ENCODE measurements at places on chromosomes 2 and 18.

- DNase-seq: no peak
These were observed 305.5 kb downstream of the IKZF2 start for GRCh38 chr2:212845941-212846340.

GRCh38 chr2:197480165-197481036 lies 19.2 kb downstream of the HSPD1 start:
- DNase-seq: no peak

DNA sequence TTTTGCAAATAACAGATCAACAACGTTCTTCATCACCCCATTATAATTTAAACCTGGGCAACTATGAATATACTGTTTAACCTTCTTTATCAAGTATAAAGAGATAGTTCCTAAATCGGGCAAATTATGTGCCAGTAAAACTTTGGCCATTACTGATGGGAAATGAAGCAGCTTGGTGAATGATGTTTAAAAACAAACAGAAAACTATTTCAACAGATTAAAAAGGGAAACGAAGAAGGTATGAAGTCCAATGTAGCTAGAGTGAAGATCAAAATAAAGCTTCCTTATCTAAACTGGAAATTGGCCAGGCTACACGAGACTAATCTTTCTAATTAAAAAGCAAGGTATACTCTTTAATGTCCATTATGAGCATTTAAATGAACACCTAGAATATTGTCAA lies 6.7 kb upstream of the RBBP8 start:
- no peak for DNase-seq

DNA sequence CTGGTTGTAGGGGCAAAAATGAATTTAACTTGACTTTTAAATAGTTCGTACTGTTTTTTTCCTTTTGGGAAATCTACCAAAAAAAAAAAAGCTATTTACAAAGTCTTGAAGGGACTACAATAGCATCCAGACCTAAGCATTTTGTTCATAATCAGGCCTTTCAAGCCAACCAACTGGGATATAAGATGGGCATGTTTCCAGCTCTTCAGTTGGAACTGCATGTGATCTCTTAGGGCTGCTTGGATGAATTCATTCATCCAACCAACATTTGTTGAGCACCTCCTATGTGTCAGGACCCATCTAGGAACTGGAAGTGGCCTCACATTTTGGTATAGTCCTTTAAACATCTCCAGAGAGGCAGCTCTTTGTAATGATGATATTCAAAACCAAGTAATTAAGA lies 98.6 kb downstream of the AAK1 start:
- no peak for DNase-seq

- no peak for DNase-seq
These were observed 1.6 kb downstream of the TMEM178A start for GRCh38 chr2:39667104-39667885.

DNA sequence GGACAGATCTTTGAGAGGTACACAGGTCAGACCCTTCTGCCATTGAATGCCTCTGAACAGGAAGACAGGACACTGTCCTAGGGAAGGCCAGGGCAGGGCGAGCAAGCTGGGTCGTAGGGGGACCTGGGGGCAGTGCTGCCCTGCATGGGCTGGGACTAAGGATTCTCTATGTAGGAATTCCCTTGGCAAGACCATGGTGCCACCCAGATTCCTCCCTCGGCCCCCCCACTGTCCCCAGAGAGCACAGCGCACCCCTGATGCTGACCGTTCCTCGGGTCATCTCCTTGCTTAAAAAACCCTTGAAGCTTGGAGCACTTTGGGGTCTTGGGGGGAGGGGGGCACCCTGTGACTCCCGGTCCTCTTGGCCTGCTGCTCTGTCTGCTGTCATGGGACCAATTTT lies 195.1 kb downstream of the SEPTIN10 start:
- no peak for DNase-seq

DNA sequence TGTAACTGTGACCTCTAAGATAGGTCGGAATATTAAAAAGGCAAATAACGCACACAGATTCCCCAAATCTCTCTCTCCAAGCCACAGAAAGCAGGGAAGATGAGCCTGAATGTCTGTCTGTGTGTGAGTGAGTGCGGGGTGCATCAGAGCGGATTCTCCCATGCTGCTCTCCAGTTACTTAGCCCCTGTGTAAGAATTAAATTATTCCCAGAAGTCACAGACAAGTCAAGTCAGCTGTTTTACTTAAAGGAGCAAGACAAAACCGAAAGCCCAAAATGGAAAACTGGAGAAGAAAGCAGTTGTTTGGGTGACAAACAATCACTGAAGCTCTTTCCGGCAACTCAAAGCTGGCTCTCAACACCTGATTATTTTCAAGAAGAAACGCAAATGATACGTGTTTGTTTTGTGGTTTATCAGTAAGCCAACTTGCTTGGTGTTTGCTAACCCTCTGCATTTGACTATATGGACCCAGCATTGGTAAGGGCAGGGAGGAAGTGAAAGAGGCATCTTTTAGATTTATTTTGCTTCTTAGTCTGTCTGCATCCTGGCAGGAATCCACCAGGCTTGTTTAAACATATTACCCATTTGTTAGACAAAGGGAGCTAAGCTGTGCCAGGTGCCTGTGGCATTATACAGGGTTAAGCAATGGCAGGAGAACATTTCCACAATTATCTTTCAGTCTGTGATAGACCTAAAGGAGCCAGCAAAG lies 121.5 kb upstream of the CREB1 start:
- no peak for DNase-seq

DNA sequence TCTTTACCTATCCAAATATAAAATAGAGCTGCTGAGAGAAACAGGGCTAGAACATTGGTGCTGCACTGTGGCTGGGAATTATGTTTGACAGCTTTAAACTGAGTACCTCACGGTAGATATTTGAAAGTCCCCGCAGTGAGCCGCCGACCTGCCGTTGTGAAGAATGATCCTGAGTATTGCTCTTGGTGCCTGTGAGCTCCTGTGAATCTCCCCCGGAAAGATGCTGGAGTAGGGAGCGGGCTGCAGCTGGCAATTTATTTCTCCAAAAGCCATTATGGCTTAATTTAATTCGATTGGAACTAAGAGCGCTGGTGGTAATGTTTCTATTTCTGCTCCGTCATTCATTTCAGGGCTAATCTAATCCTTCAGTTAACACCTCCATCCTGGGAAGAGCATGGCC lies 129.4 kb upstream of the TPO start:
- DNase-seq: no peak

- DNase-seq: no peak
These were observed 15.9 kb upstream of the LHCGR start for GRCh38 chr2:48771241-48772014.

- no peak for DNase-seq
These were observed 140.1 kb downstream of the PTGR3 start for GRCh38 chr18:75068682-75069435.

DNA sequence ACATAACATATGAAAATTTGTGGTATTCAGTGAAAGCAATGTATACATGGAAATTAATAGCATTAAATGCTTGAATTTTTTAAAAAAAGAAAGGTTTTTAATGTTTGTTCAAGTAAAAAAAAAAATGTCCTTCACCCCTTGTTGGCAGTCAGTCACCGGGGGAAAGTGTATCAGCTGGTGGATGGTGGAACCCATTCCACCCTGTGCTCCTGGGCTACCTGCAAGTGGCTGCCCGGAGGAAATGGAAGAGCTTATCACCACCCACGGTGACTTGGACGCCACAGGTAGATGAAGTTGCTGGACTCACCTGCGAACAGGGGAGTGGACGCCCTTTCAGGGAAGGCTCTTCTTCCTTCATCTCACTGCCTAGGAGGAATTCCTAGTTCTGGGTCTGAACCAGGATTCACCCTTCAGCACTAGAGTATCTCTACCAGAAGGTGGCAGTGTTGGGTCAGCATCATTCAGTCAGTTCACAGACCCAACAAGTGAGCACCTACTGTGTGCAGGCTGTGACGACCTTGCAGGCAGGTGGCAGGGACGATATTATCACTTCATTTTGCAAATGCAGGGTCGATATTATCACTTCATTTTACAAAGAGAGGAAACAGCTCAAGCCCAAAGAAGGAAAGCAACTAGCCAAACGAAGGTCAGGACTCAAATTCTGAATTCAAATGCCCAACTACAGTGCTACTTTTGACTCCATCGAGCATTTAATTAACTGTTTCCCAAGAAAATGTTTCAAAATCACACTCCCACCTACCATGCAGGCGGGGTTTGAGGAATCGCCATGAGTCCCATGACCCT lies 35.8 kb downstream of the CIB4 start:
- peak; percentile 46 for DNase-seq

DNA sequence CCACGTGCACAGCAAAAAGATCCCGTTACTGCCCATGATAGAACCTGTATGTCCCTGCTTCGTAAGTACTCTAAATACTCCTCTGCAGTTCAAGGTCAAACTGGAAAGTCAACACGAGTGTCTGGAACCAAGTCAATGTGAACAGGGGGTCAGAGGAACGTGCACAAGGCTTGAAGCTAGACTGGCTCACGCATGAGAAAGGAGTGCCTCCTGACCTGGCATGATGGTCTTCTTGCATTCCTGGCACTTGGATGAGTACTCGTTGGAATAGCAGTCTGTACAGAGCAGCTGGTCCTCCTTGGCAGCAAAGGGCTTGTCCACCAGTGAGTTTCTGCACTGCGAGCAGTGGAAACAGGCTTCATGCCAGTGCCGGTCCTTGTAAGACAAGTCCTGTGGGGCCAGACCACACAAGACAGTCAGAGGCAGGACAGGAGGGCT lies 25.5 kb downstream of the FHL2 start:
- no peak for DNase-seq

GRCh38 chr2:133197156-133197555 lies 371.1 kb downstream of the NCKAP5 start:
- no peak for DNase-seq

DNA sequence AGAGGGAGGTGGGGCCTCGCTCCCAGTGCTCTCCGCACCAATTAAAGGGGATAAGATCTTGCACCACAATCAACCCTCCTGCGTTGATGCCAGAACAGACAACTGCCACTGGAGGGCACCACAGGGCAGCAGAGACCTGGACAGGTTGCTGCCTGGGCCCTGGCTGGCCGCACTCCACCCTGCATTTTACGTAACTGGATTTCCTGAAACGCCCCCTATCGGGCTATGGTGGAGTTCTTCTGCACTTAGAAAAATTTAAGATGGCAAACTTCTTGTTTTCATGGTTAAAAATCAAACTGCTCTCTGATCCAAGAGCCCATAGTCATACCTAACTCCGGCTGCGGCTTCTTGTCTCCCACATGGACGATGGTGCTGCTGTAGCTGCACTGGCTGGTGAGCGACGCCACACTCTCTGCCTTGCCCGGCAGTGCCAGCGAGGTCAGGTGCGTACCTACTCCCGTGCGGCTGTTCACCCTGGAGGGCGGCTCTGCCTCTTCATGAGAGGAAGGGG lies 16.8 kb upstream of the HES6 start:
- peak; percentile 78 for DNase-seq

DNA sequence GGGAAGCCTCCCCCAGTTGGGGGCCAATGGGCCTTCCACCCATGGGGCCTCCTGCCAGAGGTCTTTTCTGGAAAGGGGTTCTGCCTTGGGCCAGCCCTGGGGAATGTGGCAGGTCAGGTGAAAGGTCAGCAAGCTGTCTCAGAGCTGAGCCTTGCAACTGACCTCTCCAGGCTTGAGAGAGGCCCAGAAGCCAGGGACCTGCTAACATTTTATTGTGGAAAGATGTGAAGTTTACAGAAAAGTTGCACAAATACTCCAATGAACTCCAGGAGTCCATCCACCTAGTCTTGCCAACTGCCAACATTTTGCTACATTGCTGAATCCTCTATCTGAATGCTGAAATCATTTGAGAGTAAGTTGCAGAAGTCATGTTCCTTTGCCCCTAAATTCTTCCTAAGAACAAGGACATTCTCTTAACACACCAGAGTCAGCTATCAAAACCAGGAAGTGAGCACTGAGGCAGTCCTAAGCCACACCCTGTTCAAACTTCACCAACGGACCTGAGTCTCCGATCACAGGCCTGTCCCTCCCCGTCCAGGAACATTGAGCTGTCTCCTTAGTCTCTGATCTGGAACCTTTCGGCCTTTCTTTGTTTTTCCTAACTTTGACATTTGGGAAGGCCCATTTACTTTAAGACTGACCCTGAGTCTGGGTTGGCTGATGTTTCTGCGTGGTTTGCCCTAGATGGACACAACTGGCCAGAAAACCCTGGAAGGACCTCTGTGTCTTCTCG lies 4.0 kb downstream of the SNORC start:
- DNase-seq: no peak

- no peak for DNase-seq
These were observed 215.3 kb downstream of the RND3 start for GRCh38 chr2:150271952-150272802.

GRCh38 chr2:219526320-219527075 lies 12.2 kb downstream of the ASIC4 start:
- no peak for DNase-seq

DNA sequence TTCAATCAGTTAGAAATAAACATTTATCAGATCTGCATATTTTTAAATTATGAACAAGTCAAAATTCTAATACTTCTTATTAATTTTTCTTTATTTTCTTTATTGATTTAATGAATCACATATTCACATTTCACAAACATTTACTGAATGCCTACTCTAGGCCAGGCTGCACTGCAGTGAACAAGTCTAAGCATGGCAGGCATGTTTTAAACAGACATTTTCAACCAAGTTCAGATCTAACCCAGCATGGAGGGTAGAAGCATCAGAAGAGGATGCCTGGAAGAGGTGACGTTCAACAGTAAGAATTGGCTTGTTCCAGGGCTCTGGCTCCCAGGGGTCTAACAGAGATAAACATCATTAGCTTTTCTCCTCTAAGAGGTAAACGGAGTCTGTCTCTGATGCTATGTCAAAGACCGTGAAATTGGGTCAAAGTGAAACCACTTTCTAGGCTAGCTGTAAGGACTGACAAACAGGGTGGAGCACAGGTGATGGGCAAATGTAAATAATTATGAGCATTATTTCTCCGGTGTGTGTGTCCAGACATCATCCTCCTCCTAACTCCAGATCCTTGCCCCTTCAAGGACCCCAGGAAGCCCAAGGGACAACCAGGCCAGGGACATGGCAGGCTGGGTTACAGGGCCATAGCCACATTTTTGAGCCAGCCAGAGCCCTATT lies 50.6 kb downstream of the UNC50 start:
- peak; percentile 27 for DNase-seq

- no peak for DNase-seq
These were observed 171.9 kb downstream of the ACOXL start for GRCh38 chr2:110904116-110904778.

DNA sequence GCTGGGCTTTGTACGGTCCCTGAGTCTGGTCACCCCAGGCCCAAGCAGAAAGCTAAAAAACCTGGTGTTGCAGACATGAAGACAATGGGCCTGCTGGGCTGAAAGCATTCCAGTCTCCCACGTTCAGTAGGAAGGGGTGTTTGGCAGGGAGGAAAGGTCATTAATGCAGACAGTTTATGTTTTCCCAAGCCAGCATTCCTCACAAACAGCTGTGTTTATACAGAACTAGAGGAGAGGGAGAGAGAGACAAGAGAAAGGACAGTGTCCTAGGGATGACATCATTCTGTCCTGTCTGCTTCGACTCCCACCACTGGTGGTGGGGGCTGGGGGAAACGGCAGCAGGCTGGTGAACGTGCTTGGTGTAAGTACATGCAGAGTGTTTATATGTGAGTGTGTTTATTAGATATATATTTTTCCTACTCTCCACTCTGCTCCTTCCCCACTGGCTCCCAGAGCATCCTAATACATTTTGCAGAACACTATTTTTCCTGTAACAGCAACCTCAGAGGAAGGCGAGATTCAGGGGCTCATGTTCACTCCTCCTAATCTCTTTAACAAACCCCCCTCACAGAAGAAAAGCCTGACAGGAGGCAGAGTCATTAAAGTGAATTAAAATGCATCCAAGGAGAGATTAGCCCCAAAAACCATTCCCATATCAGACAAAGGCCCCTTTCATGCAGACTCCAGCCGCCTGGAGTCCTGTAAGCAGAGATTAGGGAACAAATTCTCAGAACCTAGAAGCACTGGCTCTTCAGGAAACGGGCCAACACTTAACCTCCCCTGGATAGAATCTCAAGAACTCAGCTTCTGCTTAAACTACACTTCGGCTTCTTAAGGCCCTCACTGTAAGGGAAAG lies 380.4 kb downstream of the TNS1 start:
- no peak for DNase-seq

Data from activated CD4-positive, alpha-beta memory T cell treated with anti-CD3 and anti-CD28 coated beads, Interleukin-2, amount 10 ng/mL, durations not matched to agents 7 days and 5 days (primary cell).